ENCODE measurements at places on chromosomes 16 and 17.

- DNase-seq, result peak; percentile 81
Measured at GRCh38 chr16:47461598-47462266, 601 bp downstream of the PHKB start.

- no peak for DNase-seq
Measured at GRCh38 chr16:50613281-50613963, 65.2 kb downstream of the NKD1 start.

DNA sequence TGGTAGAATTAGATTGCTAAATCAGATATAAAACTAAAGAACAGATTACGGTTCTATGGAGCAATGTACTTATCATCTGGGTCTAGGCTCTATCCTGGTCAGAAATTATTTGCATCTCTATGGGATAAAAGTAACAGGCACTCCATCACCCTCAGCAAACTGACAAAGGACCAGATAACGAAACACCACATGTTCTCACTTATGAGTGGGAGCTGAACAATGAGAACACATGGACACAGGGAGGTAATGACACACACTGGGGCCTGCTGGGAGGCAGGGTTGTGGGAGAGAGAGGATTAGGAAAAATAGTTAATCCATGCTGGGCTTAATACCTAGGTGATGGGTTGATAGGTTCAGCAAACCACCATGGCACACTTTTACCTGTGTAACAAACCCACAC, 61.9 kb downstream of the MPHOSPH6 start:
- no peak for DNase-seq

- peak; percentile 30 for DNase-seq
Measured at GRCh38 chr17:142102-142661, 4.8 kb downstream of the SCGB1C2 start.

GRCh38 chr16:35687071-35687470, 2227.7 kb downstream of the TP53TG3F start:
- DNase-seq, result no peak

DNA sequence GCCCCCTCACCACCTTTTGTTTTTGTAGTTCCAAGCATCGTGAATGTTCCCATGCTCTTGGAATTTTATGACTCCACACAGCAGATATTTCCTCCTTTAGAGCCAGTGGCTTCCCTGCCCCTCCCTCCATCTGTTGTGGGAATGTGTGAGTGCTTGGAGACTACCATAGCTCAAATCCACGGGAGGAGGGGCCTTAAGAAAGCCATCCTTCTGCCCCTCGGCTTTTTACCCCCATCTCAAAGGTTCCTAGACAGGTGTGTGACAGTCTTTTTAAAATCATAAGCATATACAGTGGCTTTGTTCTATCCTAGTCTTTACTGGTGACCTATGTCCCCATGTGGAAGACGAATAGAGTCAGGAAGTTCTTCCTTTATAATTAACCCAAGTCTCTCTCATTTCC, 47.2 kb downstream of the YPEL2 start:
- DNase-seq, result peak; percentile 91

GRCh38 chr17:7173687-7174602, 5.2 kb downstream of the ASGR1 start:
- peak; percentile 20 for DNase-seq

GRCh38 chr17:33267851-33268548, 25.1 kb downstream of the ASIC2 start:
- DNase-seq, result no peak

DNA sequence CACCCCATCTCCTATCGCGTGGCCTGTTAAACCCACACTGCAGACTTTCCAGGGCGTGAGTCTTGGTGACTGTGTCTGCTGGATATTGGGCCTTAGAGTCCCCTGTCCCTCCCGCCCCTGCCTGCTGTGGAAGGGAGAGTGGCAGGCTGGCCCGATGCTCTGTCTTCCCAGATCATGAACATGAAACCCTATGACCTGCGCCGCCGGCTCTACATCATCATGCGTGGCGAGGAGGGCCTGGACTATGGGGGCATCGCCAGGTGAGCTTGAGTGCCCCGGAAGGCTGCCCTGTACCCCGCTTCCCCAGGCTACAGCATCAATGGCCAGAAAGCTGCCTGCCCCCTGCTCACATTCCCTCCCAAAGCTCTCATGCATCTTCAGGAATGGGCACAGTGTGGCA, 19.5 kb upstream of the CLEC18A start:
- no peak for DNase-seq

GRCh38 chr16:73558219-73558618, 510.3 kb upstream of the ZFHX3 start:
- no peak for DNase-seq

GRCh38 chr17:16283705-16284104, 66.7 kb downstream of the PIGL start:
- no peak for DNase-seq

DNA sequence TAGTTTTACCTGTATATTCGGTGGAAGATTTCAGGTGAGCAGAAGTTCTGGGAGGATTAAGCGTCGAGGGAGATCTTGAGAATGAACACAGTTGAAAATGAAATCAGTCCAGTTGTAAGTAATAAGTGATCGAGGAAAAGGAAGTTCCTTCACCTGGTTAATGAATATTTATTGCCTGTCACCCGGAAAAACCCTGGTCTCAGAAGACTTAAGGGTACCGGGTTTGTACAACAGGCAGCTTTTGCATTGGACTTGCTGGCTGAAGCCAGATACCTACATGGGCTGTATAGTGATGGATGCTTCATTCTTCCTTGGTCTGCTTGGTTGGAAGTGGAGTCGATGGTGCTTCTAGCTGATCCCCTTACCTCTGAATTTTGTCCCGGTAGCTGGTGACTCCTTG, 72.7 kb downstream of the PRKCA start:
- peak; percentile 73 for DNase-seq

DNA sequence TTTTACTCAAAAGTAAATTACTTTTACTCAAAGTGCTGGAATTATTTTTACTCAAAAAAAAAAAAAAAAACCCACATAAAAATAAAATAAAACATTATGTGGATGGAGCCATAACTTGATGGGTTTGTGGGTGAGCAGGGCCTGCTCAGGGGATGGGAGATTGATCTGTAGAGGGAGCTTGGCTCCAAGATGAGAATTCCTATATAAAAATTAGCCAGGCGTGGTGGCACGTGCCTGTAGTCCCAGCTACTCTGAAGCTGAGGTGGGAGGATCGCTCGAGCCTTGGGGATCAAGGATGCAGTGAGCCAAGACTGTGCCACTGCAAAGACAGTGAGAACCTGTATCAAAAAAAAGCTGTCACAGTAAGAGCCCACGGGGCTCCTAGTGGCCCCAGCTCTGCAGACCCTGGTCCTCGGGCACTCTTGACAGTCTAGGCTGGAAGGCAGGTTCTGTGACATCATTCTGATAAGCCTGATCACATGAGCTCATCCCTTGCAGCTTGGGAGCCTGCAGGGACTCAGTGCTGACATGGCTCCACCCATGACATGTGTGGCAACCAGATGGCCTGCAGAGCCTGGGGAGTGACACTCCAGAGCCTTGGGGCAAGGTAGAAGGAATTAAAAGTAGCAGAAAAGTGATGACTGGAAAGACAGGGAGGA, 42.5 kb downstream of the ST3GAL2 start:
- peak; percentile 19 for DNase-seq

- peak; percentile 70 for DNase-seq
Measured at GRCh38 chr16:27240948-27241531, 27.5 kb downstream of the NSMCE1 start.

GRCh38 chr17:48547808-48548522, 3.1 kb upstream of the HOXB2 start:
- peak; percentile 52 for DNase-seq

- DNase-seq, result no peak
Measured at GRCh38 chr17:76145231-76146052, 4.4 kb upstream of the FOXJ1 start.

- no peak for DNase-seq
Measured at GRCh38 chr16:73432850-73433730, 385.2 kb upstream of the ZFHX3 start.

- no peak for DNase-seq
Measured at GRCh38 chr17:17844500-17844899, 7.7 kb upstream of the SREBF1 start.

GRCh38 chr16:85066346-85066885, 38.8 kb downstream of the KIAA0513 start:
- no peak for DNase-seq

DNA sequence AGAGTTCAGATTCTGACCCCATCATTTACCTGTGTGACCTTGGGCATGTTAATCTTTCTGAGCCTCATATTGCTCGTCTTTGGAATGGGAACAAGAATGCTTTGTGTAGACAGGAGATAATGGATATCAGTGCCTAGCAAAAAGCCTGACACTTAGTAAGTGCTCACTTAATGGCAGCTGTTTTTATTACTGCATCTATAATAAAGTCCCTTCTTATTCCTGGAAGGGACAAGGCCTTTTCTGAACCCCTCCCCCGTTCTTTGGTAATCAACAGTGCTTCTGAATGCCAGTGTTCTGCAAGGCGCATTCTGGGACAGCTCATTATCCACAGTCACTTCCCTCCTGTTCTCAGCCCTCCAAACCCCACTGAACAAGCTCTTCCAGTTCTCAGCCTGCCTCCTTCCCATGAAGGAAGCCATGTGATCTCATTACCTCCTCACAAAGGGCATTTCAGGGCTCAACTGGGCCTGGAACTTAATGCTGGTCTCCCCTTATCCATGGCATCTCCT, 25.1 kb upstream of the SUPT4H1 start:
- DNase-seq, result peak; percentile 12

GRCh38 chr17:8629371-8630226, 926 bp downstream of the MYH10 start:
- peak; percentile 15 for DNase-seq

- DNase-seq, result no peak
Measured at GRCh38 chr16:88614818-88615580, 23.4 kb upstream of the IL17C start.
